Heart left ventricle (tissue), 16 donors: ENCODE measurements at places on chromosomes 11 and 22. TPM values are rescaled to one million over a fixed set of nuclear protein-coding genes. Genes with fewer than 3 reads are reported as not detected.

DNA sequence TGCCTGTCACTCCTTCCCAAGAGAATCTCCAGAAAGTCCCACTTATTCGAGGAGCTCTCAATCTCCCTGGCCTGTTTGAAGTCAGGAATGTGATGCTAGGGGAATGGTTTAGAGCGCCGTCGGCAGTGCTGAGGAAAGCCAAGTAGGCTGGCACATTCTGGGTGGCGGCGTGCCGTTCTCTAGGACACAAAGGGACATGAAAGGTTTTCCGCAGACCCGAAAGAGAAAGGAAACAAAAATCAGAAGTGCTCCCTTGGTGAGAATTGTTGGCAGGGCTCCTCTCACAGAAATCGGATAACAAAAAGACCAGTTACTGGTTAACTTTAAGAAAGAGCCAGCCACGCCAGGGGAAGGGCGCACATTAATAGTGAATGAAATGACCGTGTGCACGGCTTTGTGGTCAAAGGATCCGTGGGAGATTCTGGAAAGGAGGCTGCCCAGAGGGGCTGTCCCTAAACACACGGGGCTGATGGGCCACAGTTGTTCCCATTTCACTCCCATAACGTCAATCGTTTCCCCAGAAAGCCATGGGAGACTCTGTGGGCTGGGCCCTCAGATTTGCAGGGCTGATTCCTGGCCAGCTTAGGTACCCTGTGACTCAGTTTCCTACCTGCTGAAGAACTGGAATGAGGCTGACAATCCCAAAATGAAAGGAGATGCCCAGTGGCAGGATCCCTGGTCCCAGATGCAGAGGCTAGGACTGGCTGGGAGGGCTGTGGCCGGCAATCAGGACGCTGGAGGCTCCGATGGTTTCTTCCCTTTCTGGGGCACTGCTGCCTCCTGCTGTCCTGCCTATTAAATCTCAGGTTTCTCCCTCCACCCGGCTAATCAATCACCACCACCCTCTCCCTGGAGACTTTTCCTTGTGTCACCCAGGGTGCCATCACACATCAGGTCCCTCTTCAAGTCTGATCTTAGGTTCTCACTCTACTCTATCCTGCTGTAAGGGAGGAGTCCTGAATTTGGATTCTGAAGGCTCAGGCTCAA is 82.3 kb downstream of the RCN1 start:
- no peaks in the 10 kb centered on the region for H3K27me3 ChIP-seq
- no peak overlapping the region for H3K27ac ChIP-seq
- H3K4me1 ChIP-seq: peaks cover 4% of the 10 kb centered on the region
- DNase-seq: peak; percentile 54

DNA sequence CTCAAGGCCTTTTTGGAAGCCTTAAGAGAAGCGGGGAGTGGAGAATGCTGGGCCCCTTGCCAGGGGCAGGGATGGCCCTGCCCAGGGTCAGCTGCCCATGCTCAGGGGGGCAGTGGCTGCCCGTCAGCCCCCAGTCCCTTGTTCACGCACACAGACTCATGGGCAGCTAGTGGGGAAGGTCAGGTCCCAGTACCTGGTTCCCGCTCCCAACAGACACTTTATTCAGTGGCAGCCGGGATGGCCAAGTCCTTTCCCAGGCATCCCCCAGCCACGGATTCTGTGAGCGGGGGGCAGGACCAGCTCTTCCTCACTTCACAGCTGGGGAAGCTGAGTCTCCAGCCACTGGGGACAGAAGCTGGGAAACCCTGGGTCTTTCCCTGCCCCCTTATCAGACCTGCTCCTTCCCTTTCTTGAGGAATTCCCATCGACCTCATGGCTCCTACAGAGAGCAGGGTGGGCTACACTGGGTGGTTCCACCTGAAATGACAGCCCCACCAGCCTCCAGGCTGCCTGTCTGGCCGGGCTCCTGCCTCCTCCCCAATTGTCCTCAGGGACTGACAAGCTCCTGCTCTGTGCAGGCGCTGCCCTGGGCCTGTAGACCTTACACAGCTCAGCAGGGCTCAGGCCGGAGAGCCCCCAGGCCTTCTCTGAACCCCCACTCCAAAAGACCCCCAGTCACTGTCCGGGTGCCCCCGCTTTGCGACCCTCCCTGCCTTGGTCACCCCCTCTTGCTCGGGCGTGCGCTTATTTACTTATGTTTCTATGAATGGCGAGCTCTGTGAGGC is 61.0 kb upstream of the FGF3 start:
- DNase-seq: no peak
- peaks cover 5% of the 10 kb centered on the region for H3K27me3 ChIP-seq
- no peak overlapping the region for H3K4me3 ChIP-seq
- H3K27ac ChIP-seq: no peak overlapping the region
- no peaks in the 10 kb centered on the region for H3K36me3 ChIP-seq
- no peaks in the 10 kb centered on the region for H3K4me1 ChIP-seq

Gene RASSF7
- polyA plus RNA-seq: 12.5 TPM

Gene CD3D
- 0.55 TPM for polyA plus RNA-seq

DNA sequence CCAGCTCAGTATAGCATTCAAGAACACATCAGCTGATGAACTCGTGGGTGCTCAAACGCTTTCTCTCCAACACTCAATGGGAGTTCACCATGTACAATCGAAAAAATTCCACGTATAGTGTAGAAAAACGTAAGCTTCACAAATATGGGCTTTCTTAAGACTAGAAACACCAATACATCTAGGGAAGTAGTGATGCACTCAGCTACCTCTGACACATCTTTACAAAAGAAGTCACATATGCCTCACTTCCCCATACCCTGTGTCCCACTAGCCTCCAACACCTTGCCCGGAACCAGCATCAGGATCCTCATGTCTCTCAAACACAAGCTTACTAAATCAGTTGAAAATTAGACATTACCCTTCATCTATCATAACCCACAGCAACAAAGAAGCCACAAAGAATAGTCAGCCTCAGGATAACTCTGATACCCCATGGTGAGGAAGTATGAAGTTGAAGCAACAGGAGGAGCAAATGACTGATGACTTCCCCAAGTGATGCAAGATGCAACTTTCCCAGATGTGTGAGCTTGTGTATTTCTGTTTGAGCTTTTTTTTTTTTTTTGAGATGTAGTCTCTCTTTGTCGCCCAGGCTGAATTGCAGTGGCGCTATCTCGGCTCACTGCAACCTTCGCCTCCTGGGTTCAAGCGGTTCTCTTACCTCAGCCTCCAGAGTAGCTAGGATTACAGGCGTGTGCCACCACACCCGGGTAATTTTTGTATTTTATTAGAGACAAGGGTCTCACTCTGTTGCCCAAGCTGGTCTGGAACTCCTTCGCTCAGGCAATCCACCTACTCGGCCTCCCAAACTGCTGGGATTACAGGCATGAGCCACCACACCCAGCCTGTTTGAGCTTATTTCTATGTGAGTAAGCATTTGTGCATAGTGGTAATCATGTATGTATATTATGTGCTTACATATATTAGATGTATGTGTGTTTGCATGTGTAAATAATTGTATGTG is 8.5 kb upstream of the DENND5A start:
- H3K27me3 ChIP-seq: no peaks in the 10 kb centered on the region
- no peaks in the 10 kb centered on the region for H3K4me1 ChIP-seq
- H3K4me3 ChIP-seq: no peak overlapping the region
- no peaks in the 10 kb centered on the region for H3K36me3 ChIP-seq
- DNase-seq: no peak
- H3K27ac ChIP-seq: peak overlapping the region; percentile 38

DNA sequence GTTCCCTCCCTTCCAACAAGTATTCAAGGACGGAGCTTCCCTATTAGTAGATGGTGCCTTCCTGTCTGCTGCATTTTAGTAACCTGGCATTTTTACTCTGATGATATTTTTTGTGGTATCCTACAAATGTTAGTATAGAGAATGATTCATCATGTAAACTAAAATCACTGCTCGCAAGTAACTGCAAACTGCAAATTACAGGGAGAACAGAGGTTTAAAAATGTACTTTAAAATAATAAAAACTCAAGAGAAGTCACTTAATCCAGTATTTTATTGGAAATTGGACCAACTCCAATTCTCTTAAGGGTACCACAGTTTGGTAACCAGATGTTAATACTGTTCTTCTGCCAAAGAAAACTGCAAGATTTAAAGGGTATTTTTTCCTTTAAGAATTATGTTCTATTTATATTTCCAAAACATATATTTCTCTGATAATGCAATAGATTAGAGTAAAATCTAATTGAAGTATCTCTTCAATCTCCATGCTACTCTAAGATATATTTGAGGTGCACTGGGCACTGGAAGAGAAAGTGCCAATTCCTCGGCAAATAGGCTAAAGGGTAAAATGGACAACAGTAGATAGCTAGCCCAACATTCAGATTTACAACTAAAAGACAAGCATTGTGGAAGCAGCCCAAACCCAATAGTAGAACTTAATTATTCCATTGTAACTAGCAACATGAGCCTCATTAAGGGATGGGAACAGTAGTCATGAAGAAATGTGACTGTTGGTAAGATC is 298.0 kb downstream of the TTC28 start:
- peaks cover 11% of the 10 kb centered on the region for H3K4me1 ChIP-seq
- no peak for DNase-seq
- H3K27ac ChIP-seq: no peak overlapping the region
- no peaks in the 10 kb centered on the region for H3K36me3 ChIP-seq

DNA sequence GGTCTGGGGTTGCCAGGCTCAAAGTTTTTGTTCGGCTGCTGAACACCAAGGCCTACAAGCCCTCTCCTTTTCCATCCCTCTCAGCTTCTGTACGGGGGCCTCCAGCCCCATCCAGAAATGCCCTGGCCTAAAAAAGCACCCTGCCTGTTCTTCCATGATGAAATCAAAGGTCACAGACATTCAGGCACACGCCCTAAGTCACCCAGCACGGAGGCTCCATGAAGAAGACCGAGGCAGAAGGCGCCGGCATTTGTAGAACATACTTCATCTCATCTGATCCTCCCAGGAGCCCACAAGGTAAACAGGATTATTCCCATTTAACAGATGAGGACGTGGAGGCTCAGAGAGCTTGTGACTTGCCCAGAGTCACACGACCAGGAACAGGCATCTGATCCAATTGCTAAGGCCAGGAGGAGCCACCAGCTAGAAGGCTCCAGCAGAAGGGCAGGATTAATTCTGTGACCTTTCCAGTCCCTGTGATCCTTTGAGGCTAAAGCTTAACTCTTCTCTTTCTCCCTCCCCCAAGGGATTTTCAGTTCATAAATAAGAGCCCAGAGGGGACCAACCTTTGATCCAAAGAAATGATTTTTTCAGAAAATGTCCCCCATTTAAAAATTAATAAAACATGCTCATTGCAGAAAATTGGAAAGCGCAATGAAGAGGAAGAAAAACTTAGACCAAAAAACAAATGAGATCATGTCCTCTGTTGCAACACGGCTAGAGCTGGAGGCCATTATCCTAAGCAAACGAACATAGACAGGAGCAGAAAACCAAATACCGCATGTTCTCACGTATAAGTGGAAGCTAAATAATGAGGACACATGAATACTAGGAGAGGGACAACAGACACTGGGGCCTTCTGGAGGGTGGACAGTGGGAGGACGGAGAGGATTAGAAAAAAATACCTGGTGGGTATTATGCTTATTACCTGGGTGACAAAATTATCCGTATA is 38.7 kb downstream of the CYTH4 start:
- H3K4me1 ChIP-seq: no peaks in the 10 kb centered on the region
- H3K27me3 ChIP-seq: peaks cover 34% of the 10 kb centered on the region
- no peaks in the 10 kb centered on the region for H3K36me3 ChIP-seq
- DNase-seq: peak; percentile 55
- H3K4me3 ChIP-seq: no peak overlapping the region
